ENCODE measurements at places on chromosomes 11 and 22.

DNA sequence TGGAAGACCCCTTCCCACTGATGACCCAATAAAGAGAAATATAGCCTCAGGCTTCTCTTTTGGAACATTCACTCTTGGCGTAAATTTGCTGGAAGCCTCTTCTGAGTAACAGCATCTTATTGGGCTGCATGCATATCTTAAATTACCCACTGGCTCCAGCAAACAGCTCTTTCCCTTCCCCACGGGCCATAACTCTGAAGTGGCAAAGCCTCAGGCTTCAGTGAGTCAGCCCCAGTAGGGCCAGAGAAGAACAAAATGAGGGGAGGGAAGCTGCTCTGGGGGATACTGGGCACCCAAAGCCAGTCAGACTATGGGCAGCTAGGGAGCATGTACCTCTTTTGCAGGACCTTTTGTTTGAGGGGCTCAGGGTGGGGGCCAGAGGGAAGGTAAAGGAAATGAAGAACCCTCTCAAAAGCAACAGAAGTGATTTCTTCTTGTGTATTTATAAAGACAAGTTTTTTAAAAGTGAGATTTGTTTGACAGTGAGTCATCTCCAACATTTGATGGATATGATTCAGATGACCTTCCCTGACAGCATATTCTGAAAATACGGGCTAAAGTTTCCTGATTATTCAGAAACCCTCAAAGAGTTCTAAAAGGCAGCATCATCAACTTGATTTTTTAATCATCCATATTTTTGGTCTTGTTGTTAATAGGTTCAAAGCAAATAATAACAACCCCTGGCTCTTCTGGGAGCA, 203.4 kb downstream of the KIF18A start:
- DNase-seq, result no peak

GRCh38 chr22:23285734-23286133, 105.4 kb downstream of the BCR start:
- DNase-seq, result no peak

DNA sequence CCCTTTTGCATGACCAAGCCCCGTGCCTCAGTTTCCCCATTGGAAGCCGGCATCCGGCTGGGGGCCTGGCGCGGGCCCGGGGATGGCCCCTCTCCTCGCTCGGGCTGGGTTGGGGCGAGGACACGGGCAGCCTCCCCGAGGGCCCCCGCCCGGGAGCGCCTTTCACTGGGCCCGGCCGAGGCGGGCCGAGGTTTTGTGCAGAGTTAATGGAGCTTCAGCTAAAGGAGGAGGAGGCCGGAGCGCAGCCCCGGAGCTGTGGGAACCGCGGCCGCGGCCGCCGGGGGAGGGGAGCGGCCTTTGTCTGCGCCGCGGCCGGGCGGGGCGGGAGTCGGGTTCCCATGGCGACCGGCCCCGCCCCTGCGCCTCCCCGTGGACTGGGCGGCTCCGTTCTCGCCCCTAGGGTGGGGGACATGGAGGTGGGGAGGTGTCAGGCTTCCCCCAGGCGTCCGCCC, 1.4 kb upstream of the MAPK11 start:
- peak; percentile 16 for DNase-seq

GRCh38 chr11:27420217-27420616, 52.4 kb downstream of the LGR4 start:
- no peak for DNase-seq

DNA sequence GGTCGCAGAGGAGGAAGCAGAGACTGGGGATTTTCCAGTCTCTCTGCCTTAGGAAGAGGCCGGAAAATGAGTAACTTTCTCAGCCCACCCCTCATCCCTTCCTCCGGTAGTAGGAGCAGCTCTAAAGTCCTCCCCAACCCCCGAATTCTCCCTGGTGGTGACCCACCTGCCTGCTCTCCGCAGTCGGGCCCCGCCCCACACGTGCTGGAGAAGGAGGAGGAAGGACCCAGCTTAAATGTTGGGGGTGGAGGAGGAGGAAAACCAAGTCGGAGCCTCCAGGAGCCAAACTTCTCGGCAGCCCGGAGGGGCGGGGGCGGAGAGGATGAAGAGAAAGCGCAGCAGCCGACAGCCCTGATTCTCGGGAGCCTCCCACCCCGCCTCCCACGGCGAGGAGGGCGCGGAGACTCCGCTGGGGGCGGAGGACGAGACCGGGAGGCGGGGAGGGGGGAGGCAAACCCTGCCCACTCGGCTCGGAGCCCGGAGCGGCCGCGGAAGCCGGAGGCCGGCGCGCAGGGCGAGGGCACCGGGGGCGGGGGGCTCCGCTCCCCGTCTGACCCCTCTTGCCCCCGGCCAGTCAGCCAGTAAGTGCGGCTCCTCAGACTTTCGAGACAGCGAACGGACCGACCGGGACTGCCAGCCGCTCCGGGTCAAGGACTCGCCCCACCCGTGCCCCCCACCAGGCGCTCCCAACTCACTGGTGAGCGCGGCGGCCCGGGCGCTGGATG, at the start of gene TPBGL:
TPBGL (plus strand) TSS at position 464 of the 725 bp plus-strand sequence. CDS start 276 bp downstream, outside the sequence.
- peak; percentile 23 for DNase-seq

DNA sequence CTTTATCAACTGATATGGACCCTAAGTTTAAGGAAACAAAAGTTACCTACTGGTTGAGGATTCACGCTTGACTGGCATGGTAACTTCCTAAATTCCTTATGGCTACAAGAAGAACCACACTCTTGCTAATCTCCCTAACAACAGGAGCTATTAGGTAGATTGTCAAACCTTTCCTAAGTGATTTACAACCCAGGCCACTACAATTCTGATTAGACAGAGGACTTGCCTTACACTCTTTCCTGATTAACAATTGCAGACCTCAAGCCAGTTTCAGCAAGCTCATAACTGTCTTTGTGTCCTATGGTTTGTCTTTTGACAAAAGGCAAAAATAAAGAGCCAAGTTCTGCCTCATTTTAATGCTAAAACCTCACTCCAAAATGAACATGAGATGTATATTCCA, 16.3 kb downstream of the OR52K2 start:
- no peak for DNase-seq

- DNase-seq, result no peak
Observed at GRCh38 chr11:70680781-70681281, 282.5 kb downstream of the CTTN start.

GRCh38 chr11:35330931-35331330, 88.4 kb downstream of the SLC1A2 start:
- DNase-seq, result no peak

GRCh38 chr22:22157348-22157725, 87.2 kb upstream of the VPREB1 start:
- no peak for DNase-seq

- no peak for DNase-seq
Observed at GRCh38 chr22:36124666-36125065, 35.9 kb downstream of the APOL3 start.

- DNase-seq, result peak; percentile 42
Observed at GRCh38 chr22:37802310-37803194, 5.2 kb upstream of the GCAT start.

GRCh38 chr11:18907391-18907790, 31.8 kb downstream of the MRGPRX1 start:
- no peak for DNase-seq

GRCh38 chr11:116445108-116446047, 327.4 kb downstream of the BUD13 start:
- DNase-seq, result no peak

DNA sequence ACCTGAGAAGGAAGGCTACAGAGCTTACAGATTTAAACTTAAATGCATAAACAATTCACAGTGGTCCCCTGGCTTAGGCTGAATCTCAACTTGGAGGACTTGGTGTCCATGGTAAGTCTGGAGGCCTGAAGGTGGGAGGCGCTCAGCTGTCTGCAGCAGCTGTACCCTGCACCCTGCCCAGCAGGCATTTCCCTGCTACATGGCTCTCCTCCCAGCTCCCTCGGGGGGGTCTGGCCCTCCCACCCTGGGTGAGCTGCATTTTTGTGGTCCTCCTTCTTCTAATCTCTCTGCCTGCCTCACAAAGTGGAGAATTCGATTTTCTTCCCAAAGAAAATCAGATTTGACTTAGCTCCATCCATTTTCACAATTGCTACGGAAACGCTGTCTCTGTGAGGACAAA, 273.2 kb downstream of the KIRREL3 start:
- no peak for DNase-seq

- no peak for DNase-seq
Observed at GRCh38 chr11:80532633-80533232, 1091.9 kb upstream of the TENM4 start.

- DNase-seq, result no peak
Observed at GRCh38 chr22:48706934-48707762, 1120.5 kb downstream of the BRD1 start.
